H9 (cell line): ENCODE measurements at places on chromosomes 2 and 18. TPM values are rescaled to one million over a fixed set of nuclear protein-coding genes. Genes with fewer than 3 reads are reported as not detected.

DNA sequence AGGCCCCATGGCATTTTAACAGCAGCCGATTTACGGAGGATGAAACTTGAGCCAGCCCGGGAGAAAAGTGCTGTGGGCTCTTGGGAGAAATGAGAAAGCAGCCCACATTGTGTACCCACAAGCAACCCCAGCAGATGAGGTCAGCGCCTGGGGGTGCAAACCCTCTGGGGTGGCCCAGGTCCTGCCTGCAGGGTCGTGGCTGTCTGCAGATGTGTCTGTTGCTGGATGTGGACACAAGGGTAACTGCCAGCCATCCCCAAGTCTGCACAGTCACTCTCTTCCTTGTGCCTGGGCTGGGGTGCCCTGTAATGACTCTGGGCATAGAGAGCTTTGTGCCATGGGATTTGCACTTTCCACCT lies 170.8 kb downstream of the PRKCE start:
- H3K36me3 ChIP-seq = no peaks in the 10 kb centered on the region
- no peak overlapping the region for H3K4me3 ChIP-seq
- no peaks in the 10 kb centered on the region for H3K4me1 ChIP-seq
- H3K27me3 ChIP-seq = no peaks in the 10 kb centered on the region; the same call in 1 of the 2 replicates

DNA sequence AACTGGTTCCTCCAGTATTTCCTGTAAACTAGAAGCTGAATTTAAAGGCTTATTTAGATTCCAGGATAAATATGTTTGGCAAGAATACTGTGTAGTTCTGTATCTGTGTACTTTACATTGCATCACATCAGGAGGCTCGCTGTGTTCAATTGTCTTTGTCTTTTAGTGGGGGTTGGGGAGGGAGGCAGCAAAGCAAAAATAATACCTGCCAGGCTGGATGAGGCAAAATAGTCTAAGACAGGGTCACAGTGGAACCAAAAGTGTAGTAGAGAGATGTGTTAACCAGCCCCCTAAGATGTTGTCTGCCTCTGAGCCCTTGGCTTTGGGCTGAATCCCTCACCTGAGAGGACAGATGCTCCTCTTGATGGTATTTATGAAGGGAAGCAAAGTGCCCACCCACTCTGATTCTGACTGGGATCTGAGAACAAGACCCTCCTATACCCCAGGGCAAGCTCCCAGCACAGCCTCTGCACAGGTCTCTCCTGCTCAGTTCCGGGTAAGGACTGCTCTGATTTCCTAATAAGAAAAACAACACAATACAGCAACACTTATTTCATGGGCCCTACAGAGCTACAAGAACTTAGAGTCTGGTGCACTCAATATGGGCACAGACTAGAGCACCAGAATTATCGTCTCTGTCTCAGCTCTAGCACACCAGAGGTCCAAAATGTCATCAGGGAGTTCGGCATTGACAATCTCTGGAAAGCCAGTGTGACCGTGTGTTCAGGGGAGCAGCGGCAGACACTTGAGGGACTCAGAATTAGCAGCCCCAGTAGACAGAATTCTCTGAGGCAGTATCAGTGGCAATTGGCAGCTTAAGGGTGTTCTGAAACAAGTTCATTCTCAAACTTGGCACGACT lies 7.2 kb upstream of the AFTPH start:
- H3K4me3 ChIP-seq = no peak overlapping the region
- 0 out of 2 replicates have a peak, but pooled peaks cover 5% of the 10 kb centered on the region for H3K36me3 ChIP-seq

The DUSP19 gene
- 1.2 and 1.8 TPM in 2 replicates for total RNA-seq

DNA sequence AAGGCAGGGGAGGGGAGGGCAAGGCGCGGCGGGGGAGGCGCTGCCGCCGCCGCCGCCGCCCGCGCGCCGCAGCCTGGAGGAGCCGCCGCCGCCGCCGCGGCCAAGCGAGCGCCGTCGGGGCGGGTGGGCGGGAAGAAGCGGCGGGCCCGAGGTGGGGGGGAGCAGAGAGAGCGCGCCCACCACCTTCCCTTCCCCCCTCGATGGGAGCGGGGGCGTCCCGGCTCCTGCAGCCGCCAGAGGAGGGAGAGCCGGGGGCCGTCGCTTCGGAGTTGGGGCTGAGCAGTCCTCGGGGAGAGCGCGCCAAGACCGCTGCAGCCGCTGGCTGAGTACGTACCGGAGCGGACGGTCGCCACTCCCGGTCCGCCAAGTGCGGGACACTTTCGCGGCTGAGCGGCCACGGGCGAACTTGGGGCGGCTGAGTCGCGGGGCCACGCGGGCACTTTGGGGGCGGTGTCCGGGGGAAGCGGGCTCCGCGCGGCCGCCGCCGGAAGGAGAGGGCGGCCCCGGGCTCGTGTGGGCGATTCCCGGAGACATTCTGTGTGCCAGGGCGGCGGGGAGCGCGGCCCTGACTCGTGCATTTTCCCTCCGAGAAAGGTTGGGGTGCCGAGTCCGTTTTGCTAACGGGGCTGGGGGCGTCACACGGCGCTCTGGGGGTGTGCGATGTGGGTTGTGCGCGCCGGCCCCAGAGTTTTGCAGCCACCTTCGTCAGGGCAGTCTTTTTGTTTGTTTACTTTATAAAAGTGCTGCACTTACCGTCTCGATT lies at the start of gene NAB1:
Gene NAB1, plus strand, starts transcription at position 49 of the 763 bp plus-strand sequence. CDS start 10,094 bp downstream, outside the sequence.
- H3K36me3 ChIP-seq = no peaks in the 10 kb centered on the region
- DNase-seq = peak; percentile 61
- no peaks in the 10 kb centered on the region for H3K27me3 ChIP-seq
- peaks cover 2% of the 10 kb centered on the region; the same call in 1 of the 2 replicates for H3K4me1 ChIP-seq

The ZCCHC2 gene
- total RNA-seq = 12.1 and 12.4 TPM in 2 replicates

The HOXD13 gene
- not detected in 2 replicates for total RNA-seq

DNA sequence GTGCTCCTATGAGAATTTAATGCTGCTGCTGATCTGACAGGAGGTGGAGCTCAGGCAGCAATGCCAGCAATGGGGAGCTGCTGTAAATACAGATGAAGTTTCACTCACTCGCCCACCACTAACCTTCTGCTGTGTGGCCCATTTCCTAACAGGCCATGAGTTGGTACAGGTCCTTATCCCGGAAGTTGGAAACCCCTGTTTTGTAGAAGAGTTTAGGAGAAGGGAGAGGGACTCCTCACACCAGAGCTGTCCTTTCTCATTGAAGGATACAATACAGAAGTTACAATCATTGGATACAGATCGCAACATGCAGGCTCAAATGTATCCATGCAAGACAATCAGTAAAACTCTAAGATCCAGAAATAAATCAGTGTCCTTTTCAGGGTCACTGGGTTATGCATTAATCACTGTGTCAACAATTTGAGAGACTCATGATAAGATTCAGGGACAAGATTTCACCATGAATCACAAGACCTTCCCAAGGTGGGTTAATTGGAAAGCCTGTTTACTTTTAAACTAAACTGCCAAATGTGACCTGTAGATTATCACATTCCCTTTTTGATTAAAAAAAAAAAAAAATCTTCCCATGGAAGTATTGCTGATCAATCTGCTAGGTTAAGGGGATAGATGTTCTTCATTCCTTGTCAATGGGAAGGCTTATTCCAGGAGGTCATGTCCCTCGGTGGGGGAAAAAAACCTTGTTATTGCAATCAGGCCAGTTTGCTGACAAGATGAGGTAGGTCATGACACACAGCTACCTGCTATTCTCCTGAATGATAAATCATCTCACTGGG lies 97.2 kb downstream of the SP100 start:
- no peak for DNase-seq
- no peaks in the 10 kb centered on the region; the same call in 2 of the 3 replicates for H3K36me3 ChIP-seq
- no peaks in the 10 kb centered on the region for H3K27me3 ChIP-seq
- no peak overlapping the region for H3K4me3 ChIP-seq

GRCh38 chr2:36704475-36705150 lies 8.1 kb downstream of the VIT start:
- no peak overlapping the region for H3K4me3 ChIP-seq
- H3K4me1 ChIP-seq = peaks cover 5% of the 10 kb centered on the region
- DNase-seq = no peak
- H3K36me3 ChIP-seq = no peaks in the 10 kb centered on the region
- H3K27ac ChIP-seq = no peak overlapping the region

DNA sequence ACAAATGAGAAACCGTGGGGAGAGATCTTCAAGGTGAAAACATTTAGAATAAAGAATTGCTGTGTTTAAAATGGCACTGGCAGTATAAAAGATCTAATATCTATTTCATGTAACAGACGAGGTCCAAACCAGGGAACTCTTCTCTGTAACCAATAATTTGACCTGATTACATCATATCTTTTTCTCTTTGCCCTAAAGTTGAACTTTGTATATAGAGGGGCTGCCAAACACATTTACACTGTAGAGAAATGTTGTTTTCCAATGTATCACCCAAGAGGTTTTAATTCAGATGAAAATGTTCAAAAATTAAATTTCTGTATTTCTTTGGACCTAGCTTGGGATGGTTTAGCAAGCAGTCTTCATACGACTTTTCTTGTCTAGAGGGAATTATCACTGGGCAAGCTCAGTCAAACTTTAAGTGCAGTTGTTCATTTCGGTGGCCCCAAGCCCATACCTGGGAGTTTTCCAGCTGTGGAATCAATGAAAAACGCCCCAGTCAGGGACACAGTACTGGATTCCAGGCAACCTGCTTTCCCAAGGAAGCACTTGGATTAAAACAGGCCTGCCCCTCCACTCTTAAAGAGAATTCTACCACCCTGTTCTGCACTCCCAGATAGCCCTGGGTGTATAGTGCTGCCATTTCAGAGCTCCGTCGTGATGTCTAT lies 208.5 kb upstream of the FN1 start:
- H3K4me3 ChIP-seq = no peak overlapping the region
- H3K4me1 ChIP-seq = no peaks in the 10 kb centered on the region
- H3K27me3 ChIP-seq = no peaks in the 10 kb centered on the region
- no peak overlapping the region for H3K27ac ChIP-seq
- no peak for DNase-seq

- no peak overlapping the region for H3K27ac ChIP-seq
- DNase-seq = peak; percentile 46
- peaks cover 13% of the 10 kb centered on the region; the same call in 1 of the 2 replicates for H3K4me1 ChIP-seq
- H3K27me3 ChIP-seq = no peaks in the 10 kb centered on the region
- no peaks in the 10 kb centered on the region for H3K36me3 ChIP-seq
- no peak overlapping the region; the same call in 2 of the 3 replicates for H3K4me3 ChIP-seq
Measured at GRCh38 chr2:230905448-230906421, 19.3 kb downstream of the GPR55 start.

- H3K4me1 ChIP-seq = peaks cover 9% of the 10 kb centered on the region; the same call in 1 of the 2 replicates
- no peaks in the 10 kb centered on the region for H3K27me3 ChIP-seq
- H3K4me3 ChIP-seq = no peak overlapping the region
- H3K36me3 ChIP-seq = no peaks in the 10 kb centered on the region; the same call in 2 of the 3 replicates
- DNase-seq = no peak
- no peak overlapping the region for H3K27ac ChIP-seq
Measured at GRCh38 chr2:170216981-170217380, 39.0 kb downstream of the MYO3B start.

- no peak overlapping the region for H3K27ac ChIP-seq
- no peaks in the 10 kb centered on the region for H3K36me3 ChIP-seq
- H3K4me1 ChIP-seq = peaks cover 3% of the 10 kb centered on the region; the same call in 1 of the 2 replicates
- DNase-seq = no peak
Measured at GRCh38 chr18:37497853-37498518, 67.6 kb downstream of the CELF4 start.

The SAG gene
- not detected in 2 replicates for total RNA-seq
